ENCODE measurements at places on chromosomes 12 and 14.

GRCh38 chr12:42933461-42934081, 344.0 kb upstream of the PRICKLE1 start:
- no peak for DNase-seq

- DNase-seq = no peak
Measured at GRCh38 chr12:97038834-97039233, 131.8 kb downstream of the NEDD1 start.

GRCh38 chr14:80605536-80605935, 336.0 kb downstream of the CEP128 start:
- no peak for DNase-seq

DNA sequence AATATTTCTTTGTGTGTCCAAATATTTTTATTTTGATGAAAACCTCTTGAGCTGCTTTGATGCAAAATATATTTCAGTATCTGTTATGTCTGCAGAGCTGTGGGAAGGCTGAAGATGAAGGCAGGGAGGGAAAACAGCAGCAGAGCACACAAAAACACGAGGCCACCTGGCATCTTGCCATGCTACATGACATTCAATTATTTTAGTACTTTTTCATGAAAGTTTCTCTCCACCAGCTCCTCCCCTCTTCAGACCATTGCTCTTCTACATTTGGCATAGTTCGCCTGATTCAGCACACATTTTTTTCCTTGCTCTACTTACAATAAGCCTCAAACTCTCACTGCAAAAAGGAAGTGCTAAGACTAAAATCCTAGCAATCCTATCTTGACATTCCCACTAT, 4.6 kb upstream of the ALX1 start:
- DNase-seq = no peak

- DNase-seq = no peak
Measured at GRCh38 chr12:60501124-60501729, 905.4 kb downstream of the SLC16A7 start.

DNA sequence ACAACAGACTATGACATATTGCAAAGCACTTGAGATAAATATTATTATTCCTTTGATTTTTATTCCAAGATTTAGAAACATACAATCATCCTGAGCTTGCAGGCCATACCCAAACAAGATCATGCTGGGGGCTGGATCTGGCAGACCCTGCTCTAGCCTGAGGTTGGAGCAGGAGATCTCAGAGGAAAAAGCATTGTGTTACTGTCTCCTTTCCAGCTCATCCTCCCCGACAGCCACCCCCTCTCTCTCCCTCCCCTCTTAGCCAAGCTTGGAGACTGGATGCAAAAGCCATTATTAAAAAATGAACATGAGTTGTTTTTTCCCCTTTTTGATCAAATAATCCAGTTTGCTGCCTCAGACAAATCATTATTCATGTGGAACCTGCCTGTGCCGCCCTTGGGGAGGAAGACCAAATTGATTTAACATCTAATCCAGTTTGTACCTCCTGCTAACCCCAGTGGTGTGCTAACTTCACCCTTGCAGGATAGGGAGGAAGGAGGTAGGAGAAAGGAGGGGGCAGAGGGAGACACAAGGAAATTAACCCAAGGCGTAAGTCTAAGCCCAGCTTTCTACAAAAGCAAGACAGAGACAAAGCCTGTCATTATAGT, 565.8 kb upstream of the TBX3 start:
- DNase-seq = no peak

GRCh38 chr12:58915634-58916033, 4.7 kb downstream of the LRIG3 start:
- DNase-seq = no peak

GRCh38 chr14:93114713-93115068, 1.0 kb downstream of the ITPK1 start:
- no peak for DNase-seq

- no peak for DNase-seq
Measured at GRCh38 chr12:106070611-106071010, 68.1 kb downstream of the NUAK1 start.

DNA sequence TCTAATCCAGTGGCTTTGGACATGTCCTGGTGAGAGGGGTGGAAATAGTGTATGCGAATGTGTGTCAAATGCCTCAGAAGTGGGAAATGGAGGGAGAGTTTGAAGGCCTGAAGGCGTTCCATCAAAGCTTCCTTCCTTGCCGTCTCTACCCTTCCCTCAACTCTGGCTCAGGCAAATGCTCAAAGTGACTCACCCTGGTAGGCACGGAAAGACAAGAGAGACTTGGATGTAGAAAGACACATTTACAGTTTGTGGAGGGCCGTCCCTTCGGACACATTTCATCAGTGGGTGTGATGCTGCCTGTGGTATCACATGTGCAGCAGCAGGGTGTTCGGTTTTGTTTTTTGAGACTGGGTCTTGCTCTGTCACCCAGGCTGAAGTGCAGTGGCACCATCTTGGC, 36.7 kb downstream of the CHST11 start:
- DNase-seq = no peak

DNA sequence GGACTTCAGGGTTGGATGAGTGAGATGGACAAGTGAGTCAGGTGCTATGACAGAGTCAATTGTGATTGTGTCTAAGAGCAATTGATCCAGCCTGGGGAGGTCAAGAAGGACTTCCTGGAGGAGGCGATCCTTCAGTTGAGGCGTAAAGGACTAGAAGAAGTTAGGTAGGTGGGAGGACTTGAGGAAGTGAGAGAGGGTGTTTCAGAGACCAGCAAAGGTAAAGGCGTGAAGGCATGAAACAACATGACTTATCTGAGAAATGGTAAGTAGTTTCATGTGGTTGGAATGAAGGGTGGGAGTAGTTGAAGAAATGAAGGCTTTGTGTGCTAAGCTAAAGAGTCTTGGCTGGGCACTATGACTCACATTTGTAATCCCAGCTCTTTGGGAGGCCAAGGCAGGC, 48.9 kb upstream of the PPP1CC start:
- no peak for DNase-seq

DNA sequence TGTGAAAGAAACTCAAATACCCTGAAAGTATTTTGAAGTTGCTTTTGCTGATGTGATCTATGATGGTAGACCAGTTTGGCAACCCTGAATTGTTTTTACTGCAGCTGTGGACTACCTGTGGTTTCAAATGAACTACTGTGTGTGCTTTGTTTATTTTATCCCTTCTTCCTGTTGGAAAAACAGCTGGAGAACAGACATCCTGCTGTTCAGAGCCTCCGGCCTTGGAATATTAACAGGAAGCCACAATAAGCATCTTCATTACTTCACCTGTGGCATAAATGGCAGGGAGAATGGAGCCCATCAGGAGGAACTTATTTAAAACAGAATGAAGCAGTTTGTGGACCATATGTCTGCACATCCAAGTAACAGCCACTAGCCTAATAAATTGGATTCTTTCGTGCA, 104.8 kb downstream of the DUSP6 start:
- DNase-seq = no peak

GRCh38 chr14:106850913-106851825, 1324.8 kb downstream of the TMEM121 start:
- no peak for DNase-seq

- DNase-seq = no peak
Measured at GRCh38 chr14:77177702-77178101, 3.9 kb upstream of the TMEM63C start.

DNA sequence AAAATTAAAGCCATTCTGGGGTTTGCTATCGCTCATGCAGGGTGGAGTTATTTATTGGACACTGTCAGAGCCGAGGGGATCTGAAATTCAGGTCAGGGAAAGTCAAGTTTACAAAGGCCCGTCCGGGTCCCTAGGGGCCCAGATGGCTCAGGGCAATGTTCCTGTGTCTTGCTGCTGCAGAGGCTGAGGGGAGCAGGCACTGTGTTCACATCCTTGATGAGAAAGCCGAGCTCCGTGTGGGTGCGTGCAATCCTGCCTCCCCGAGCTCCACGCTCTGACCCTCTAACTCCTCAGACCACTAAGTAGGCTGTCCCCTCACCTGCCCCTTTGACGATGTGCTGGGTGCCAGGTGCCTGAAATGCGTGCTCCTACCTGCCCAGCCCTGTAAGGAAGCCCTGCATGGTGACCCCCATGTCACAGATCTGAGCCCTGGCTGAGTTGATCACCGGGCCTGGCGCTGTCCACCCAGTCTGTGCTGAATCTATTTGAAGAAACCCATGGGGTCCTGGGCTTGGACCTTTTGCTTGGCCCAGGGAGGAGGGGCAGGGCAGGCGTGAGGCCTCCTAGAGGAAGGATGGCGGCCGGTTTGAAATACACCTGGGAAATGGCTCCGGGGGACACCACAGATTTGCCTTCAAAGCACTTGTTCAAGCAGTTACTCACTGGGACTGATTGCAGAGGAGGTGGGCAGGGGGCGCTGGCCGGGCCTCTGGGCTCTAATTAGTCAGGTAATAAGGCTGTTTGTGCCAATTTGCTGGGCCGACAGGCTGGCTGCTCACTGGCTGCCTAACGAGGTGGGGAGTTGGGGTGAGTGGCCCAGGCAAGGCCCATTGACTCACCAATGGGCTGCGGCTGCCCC, 204.3 kb downstream of the KIF26A start:
- no peak for DNase-seq

GRCh38 chr12:95253386-95253785, 35.8 kb downstream of the VEZT start:
- no peak for DNase-seq

- no peak for DNase-seq
Measured at GRCh38 chr12:113473400-113473799, 1.7 kb upstream of the LHX5 start.

- no peak for DNase-seq
Measured at GRCh38 chr14:68943107-68943506, 36.0 kb downstream of the ACTN1 start.

GRCh38 chr12:93563807-93564538, 8.5 kb upstream of the SOCS2 start:
- DNase-seq = no peak

DNA sequence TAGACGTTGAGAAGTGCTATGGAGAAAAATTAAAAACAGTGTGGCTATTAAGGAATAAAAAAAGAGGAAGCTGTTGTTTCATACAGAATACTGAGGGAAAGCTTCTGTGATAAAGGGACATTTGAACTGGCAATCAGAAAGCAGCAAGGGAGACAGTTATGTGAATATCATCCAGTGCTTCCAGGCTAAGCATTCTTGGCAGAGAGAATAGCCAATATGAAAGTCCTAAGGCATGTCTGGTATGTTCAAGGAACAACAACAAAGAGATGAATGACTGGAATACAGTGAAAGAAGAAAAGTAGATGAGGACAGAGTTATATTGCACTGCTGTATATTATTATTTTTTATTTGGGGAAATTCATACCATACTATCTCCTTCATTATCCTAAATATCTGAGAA, 23.9 kb downstream of the SCAF11 start:
- DNase-seq = no peak

GRCh38 chr12:52230364-52231281, 2.4 kb upstream of the KRT7 start:
- DNase-seq = no peak
